ENCODE measurements at places on chromosomes 13 and 19.

- DNase-seq = peak; percentile 79
Observed at GRCh38 chr19:14381689-14382474, 638 bp downstream of the ADGRE5 start.

- peak; percentile 22 for DNase-seq
Observed at GRCh38 chr13:41075034-41075433, 13.7 kb downstream of the WBP4 start.

- DNase-seq = no peak
Observed at GRCh38 chr19:33690378-33691029, 68.8 kb downstream of the CHST8 start.

- no peak for DNase-seq
Observed at GRCh38 chr13:47027780-47028437, 131.1 kb upstream of the HTR2A start.

GRCh38 chr19:3163230-3163886, 15.2 kb upstream of the S1PR4 start:
- peak; percentile 79 for DNase-seq

DNA sequence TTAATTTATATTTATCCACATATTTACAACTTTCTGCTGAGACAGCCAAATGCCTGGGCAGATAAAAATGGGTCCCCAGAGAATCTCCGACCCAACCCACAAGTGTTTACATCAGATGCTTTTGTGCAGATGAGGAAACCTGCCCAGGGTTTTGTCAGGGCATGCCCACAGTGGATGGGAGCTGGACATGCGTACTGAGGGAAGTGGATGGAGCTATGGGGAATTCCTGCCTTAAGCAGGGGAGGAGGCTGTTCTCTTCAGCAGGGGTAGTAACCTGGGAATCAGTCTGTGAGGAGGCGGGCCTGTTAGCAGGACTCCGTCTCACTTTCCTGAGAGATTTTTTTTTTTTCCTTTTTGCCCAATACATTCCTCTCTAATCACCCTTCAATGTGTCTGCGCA, 122.9 kb downstream of the RFC3 start:
- DNase-seq = no peak

DNA sequence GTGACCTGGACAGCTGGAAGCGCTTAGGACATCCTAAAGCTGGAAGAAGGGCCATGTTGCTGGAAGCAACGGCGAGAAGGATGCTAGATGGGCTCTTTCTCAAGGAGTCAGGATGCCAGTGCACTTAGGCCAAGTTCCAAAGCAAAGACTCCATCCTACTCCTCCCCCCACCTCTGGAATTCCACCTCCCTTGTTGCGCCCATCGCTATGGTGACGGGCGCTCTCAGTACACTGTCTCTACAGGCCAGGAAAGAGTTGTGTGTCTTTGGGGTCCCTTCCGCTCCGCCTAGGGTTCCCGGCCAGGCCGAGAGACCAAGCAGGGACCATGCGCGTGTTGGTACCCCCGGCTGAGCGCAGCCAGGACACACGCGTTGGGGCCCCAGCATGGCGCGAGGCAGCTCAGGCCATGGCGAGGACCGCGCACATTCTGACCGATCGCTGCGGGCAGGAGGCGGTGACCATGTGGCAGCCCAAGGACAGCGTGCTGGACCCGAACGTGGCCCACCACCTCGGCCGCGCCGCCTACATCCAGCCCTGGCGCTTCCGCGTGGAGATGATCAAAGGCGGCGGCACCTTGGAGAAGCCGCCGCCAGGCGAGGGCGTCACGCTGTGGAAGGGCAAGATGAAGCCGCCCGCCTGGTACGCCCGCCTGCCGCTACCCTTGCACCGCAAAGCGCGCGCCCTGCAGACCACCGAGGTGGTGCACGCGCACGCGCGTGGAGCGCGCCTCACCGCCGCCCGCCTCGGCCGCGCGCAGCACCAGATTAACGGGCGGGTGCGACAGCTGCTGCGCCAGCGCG, 31.0 kb upstream of the SLC1A6 start:
- no peak for DNase-seq

DNA sequence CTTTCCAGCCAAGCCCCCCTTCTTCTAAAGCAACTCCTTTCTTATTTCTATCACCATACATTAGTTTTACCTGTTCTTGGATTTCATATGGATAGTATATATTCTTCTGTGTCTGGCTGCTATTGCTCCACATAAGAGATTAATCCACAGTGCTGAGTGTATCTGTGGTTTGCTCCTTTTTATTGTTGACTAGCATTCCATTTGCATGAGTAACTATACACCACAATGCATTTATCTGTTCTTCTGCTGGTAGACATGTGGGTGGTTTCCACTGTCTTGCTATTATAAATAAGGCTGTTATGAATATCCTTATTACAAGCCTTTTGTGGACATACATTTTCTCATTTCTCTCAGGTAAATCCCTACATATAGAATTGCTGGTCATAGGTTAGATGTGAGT, 138.2 kb downstream of the SLC7A1 start:
- no peak for DNase-seq

- DNase-seq = no peak
Observed at GRCh38 chr19:31140717-31141116, 208.5 kb downstream of the TSHZ3 start.

DNA sequence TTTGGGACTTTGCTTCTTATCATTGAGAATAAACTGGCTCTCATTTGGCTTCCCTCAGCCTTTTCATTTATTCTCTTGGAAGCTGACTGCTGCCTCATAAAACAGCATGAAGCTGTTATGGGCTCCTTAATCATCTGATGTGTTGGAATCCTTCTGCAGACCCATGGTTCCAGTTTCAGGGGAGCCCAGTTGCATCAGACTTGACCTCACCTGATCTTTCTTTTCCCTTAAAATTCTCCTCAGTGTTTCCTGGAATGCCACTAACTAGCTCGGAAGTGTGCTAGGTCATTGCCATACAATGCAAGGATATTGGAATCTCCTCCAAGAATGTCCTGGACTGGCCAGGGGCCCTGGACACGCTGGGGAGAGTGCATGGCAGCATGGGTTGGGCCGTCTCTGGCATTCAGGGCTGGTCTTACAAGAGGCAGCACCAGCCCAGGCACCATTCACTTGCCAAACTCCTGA, 158.7 kb downstream of the FLT1 start:
- DNase-seq = no peak

DNA sequence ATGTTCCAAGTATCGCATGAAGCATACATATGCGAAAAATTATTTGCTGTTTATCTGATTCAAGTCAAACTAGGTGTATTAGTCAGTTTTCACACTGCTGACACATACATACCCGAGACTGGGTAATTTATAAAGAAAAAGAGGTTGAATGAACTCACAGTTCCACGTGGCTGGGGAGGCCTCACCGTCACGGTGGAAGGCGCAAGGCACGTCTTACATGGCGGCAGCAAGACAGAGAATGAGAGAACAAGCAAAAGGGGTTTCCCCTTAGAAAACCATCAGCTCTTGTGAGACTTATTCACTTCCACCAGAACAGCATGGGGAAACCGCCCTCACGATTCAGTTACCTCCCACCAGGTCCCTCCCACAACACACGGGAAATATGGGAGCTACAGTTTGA, 13.0 kb upstream of the PROZ start:
- no peak for DNase-seq

DNA sequence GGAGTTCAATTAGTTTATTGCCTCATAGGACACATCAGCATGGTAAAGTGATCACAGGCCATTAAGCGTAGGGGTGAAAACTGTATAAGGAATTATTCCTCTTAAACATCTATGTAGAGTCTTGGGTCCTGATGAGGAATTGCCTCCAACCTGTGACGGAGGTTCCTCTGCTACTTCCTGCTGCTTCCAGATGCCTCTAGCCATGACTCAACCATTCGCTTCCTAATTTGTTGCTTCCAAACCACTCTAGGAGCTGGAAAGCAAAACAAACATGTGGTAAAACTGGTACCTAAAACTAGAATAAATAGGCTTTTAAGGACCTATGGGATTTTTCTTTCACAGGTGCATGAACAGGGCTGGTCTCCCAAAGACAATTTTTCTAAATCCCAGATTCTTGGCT, 253.8 kb downstream of the KLF12 start:
- no peak for DNase-seq

GRCh38 chr19:18646535-18647370, 9.9 kb downstream of the KLHL26 start:
- no peak for DNase-seq

- no peak for DNase-seq
Observed at GRCh38 chr13:46660857-46661256, 107.9 kb downstream of the LRCH1 start.

DNA sequence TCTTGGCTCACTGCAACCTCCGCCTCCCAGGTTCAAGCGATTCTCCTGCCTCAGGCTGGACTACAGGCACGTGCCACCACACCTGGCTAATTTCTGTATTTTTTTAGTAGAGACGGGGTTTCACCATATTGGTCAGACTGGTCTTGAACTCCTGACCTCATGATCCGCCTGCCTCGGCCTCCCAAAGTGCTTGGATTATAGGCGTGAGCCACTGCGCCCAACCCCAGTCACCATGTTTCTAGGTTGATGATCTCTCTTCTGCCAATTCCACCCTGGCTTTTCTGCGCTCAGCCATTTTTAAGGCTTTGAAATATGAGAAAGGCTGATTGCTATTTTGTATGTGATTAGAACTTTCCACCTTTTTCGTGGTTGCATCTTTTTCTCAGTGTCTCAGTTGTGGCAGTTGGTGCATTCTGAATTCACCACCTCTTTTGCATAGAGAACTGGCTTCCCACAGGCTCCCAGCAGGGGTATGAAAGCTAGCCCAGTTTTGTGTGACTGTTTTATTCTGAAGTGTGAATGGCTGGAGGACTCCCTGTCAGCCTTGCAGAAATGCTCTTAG, 15.5 kb downstream of the CEACAM1 start:
- DNase-seq = no peak

- DNase-seq = no peak
Observed at GRCh38 chr19:19525611-19526380, 2.9 kb upstream of the YJEFN3 start.

DNA sequence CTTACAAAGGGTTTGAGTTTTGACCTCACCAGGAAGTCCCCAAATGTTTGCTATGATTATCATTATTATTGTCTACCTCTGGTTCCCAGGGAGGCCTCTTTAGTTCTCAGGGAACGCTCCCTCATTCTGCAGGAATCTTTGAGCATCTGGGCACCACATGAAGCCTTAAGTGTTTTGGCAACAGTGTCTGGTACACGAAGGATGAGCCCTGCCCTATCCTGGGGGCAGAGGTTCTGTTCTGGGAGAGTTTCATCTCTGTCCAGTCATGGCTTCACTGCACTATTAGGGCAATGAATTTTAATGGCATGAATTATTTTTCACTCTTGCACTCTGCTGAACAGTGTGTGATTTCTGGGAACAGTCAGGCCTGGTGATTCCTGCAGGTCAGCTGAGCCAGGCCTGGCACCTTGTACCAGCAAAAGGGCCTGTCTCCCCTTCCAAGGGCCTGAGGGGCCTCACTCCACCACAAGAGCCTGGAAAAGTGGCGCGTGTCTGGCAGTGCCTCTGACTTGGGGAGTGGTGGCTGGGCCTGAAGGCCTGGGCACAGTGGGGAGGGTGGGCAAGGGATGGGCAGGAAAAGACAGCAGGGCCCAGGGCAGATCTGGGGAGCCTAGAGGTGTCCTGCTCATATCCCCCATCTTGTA, 4.6 kb downstream of the FAM187B start:
- no peak for DNase-seq

DNA sequence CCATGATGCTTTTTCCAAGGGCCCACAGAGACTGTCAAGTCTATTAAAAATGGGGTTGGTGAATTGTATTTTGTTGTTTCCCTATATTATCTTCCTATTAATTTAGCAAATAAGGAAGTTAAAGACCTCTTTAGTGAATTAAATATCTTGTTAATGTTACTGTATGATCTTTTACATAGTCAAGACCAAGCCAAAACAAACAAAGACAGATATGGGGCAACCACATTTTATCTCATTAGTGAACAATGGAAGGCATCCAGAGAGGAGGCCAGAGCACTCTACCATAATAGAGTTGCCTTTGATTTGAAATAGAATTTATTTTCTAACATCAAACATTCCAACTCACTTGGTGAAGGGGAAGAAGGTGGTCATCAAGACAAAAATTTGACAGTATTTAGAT, 169.4 kb downstream of the B3GLCT start:
- no peak for DNase-seq

DNA sequence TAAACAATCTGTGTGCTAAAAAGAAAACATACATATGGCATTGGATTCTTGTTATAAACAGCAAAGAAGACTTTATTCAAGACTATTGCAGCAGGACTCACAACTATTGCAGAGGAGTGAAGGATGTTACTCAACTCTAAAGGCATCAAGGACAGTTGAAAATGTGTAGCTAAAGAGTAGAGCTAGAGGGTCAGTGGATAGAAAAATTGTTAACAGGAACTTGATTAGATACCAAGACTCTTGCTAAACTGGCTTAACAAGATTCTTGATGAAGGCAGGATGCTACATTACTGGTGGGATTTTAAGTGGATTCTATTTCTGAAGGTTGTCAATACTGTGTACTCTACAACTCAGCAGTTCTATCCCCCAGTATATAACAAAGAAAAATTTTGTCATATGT, 1183.3 kb downstream of the SLITRK1 start:
- DNase-seq = no peak

GRCh38 chr13:73894995-73895571, 239.1 kb downstream of the KLF12 start:
- no peak for DNase-seq

DNA sequence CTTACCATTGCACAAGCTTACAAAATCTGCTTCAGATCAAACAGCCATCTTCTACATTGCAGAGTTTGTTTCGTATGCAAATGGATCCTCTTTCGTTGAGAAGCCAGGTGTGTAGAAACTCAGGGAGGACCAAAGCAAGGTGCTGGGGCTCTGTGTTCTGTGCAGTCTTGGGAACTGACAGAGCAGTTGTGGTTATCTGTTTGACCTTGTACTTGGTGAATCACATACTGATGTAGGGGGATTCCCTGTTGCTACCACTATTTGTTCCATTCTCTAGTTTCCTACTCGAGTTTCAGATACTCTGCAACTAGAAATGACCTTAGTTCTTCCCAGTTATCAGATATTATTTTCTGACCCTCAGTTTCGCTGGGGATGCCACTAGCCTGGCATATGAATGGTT, 95.2 kb upstream of the CLDN10 start:
- DNase-seq = no peak

DNA sequence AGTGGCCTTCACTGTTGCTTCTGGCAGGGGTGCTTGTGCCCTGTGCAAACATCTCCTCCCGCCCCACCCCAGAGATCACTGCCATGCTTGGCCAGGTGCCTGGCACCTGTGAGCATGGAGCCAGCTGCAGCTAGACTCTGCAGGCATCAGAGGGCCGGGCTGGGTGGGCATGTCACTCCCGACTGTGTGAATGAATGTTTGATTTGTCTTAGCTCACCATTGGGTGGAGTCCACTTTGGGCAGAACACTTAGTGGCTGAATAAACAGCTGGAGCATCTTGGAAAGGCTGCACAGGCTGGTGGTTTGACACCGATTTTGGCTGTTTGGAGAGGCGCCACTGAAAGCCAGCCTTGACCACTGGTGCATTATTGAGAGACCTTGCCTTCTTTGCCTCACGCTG, 267.3 kb downstream of the DLEU7 start:
- DNase-seq = no peak

GRCh38 chr13:26964278-26965250, 204.0 kb upstream of the GPR12 start:
- no peak for DNase-seq

Measured in CD4-positive, alpha-beta T cell treated with Interleukin-6 at 100 ng/mL for 8 hours (primary cell).